A549 treated with Hydrocortisone at 1 μM for 4 hours (cell line): ENCODE measurements at places on chromosomes 7 and 10. TPM values are rescaled to one million over a fixed set of nuclear protein-coding genes. Genes with fewer than 3 reads are reported as not detected.

The MYH16 gene
- 0.24 to 0.41 TPM (median 0.35 TPM) in 5 replicates for total RNA-seq

The PTPRN2 gene
- 0.77 to 1.1 TPM (median 0.97 TPM) in 5 replicates for total RNA-seq

The MSS51 gene
- 0.37 to 0.59 TPM (median 0.48 TPM) in 5 replicates for total RNA-seq

The SYNPO2L gene
- 0.03 to 0.30 TPM (median 0.08 TPM) in 3 of 5 replicates, not detected in the others for total RNA-seq

The NPSR1 gene
- total RNA-seq, result not detected in 5 replicates

The SUN3 gene
- total RNA-seq, result 0.09 to 0.32 TPM in 2 of 5 replicates, not detected in the others

The DLX5 gene
- total RNA-seq, result not detected in 5 replicates

The KLF14 gene
- 0.03 to 0.07 TPM (median 0.05 TPM) in 4 of 5 replicates, not detected in the other for total RNA-seq

The FAM13C gene
- total RNA-seq, result 0.14 to 0.22 TPM in 2 of 5 replicates, not detected in the others

The COL28A1 gene
- total RNA-seq, result 0.43 to 0.97 TPM (median 0.67 TPM) in 5 replicates

The CFAP43 gene
- total RNA-seq, result 0.10 to 0.25 TPM (median 0.21 TPM) in 4 of 5 replicates, not detected in the other

The NCAPG2 gene
- 32.6 to 45.4 TPM (median 39.3 TPM) in 5 replicates for total RNA-seq

The CRTAC1 gene
- 1.0 to 1.4 TPM (median 1.3 TPM) in 5 replicates for total RNA-seq
